ENCODE measurements at places on chromosomes 6 and 20. TPM values are rescaled to one million over a fixed set of nuclear protein-coding genes. Genes with fewer than 3 reads are reported as not detected.
A peak's percentile ranks its signal among the peaks of the same experiment; 100 is the strongest.

The OVOL2 gene
- total RNA-seq: not detected

The GDAP1L1 gene
- total RNA-seq: not detected

The FNDC11 gene
- total RNA-seq: 0.35 TPM

The HMGCLL1 gene
- not detected for total RNA-seq

The MUC22 gene
- total RNA-seq: not detected

The STMN3 gene
- total RNA-seq: 8.0 TPM

The ADAT2 gene
- total RNA-seq: 22.1 TPM

The PRICKLE4 gene
- not detected for total RNA-seq

The HLA-DRB5 gene
- 5.3 TPM for total RNA-seq

The CCN6 gene
- total RNA-seq: not detected

The GCM1 gene
- 0.09 TPM for total RNA-seq

The GSTA2 gene
- total RNA-seq: not detected

GRCh38 chr6:137728386-137729349 is 138.4 kb upstream of the TNFAIP3 start:
- DNase-seq: no peak

- no peak for DNase-seq
Observed at GRCh38 chr6:77650098-77650663, 2.7 kb upstream of the MEI4 start.

GRCh38 chr6:72133324-72133723 is 247.0 kb downstream of the RIMS1 start:
- DNase-seq: no peak

DNA sequence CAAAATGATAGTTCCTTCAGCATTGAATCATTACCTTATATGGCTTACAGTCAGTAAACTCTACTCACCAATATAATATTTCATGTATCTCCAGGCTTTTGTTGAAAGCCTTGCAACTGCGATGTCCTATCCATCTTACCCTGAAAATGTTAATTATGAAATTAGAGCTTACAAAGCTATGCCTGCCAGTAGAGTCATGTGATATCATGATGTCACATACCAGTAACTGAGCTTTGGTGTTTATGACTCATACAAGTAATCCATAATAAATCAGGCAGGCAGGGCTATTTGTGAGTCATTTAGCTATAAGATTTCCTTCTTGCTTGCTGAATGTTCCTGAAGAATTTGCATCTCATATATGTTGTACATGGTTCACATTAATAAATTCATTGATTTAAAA is 44.9 kb upstream of the FAM83B start:
- no peak for DNase-seq

- no peak for DNase-seq
Observed at GRCh38 chr6:111534231-111534751, 51.3 kb upstream of the REV3L start.

DNA sequence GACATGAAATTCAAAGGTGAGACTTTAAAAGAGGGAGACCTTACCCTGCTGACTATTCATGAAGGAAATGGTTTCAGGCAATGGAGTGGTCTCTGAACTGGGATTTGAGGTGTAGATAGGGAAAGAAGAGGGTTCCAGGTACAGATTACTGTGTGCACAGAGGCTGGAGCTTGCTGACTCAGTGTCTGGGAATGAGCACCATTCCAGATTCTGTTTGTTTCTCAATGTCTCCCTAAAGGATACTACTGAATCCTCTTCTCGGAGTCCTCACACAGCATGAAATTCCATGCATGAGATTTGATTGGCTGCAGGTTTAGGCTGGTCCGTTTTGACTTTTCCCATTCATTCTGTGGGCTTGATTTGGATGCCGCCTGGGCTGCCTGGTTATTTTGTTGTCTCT is 49.0 kb downstream of the PPP1R14C start:
- no peak for DNase-seq

DNA sequence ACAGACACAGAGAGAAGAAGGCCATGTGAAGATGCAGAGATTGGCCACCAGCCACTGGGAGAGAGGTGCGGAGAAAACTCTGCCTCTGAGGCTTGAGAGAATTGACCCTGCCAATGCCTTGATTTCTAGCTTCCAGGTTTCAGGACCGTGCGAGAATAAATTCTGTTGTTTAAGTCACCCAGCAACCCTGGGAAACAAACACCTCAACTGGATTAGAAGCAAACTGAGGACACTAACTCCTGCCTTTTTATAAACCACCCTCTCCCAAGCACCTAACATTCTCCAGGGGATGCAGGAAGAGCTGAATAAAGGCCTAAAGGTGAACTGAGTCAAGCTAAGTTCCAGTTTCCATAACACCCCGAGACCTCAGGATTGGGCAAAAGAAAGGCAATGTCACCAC is 136.1 kb downstream of the ANKRD60 start:
- no peak for DNase-seq

DNA sequence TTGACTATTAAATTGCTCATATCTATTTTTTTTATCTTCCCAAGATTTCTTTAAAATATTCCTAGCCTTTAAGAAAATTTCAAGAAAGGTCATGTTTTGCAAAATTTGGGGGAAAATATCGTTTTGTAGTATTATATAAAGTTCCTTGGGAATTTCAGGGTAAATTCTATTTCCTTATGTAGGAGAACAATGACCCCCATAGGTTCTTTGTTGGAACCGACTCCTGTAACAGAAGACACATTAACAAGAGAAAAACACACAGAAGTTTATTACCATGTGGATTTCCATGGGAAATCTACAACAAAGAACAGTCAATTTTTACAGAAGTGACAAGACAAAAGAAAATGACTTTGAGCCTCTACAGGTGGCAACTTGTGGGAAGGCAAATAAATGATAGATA is 68.1 kb downstream of the ADGB start:
- DNase-seq: no peak

GRCh38 chr20:25136643-25137559 is 55.0 kb upstream of the VSX1 start:
- DNase-seq: no peak

DNA sequence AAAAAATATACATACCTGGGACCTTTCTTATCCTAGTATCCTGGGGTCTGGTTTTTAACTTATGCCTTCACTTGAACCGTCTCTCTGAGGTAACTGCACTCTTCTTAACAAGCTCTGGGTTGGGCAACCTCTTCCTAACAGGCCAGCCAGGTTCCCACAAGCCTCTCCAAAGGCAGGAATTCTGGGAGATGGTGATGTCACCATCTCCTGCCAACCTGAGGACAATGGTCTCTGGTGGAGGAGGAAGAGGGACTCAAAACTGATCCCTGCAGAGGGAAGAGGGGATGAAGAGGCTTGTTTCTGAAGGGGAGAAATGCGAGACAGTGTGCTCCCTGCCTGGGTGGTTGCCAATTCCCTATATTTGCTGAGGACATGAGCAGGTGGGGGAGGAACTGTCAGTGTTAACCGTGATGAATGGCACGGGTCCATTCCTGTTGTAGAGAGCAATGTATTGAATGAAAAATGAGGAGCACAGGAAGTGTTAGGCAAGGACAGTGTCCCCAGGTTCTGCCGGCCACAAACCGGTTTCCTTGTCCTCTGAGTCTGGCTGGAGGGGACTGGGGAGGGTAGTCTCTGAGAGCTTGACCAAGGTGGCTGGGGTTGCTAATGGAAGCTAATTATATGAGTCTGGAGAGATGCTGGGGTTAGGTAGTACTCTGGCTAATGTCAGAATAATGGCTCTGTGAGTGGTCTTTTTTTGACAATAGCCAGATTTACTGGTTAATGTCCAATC is 95.5 kb downstream of the KCNB1 start:
- DNase-seq: no peak

DNA sequence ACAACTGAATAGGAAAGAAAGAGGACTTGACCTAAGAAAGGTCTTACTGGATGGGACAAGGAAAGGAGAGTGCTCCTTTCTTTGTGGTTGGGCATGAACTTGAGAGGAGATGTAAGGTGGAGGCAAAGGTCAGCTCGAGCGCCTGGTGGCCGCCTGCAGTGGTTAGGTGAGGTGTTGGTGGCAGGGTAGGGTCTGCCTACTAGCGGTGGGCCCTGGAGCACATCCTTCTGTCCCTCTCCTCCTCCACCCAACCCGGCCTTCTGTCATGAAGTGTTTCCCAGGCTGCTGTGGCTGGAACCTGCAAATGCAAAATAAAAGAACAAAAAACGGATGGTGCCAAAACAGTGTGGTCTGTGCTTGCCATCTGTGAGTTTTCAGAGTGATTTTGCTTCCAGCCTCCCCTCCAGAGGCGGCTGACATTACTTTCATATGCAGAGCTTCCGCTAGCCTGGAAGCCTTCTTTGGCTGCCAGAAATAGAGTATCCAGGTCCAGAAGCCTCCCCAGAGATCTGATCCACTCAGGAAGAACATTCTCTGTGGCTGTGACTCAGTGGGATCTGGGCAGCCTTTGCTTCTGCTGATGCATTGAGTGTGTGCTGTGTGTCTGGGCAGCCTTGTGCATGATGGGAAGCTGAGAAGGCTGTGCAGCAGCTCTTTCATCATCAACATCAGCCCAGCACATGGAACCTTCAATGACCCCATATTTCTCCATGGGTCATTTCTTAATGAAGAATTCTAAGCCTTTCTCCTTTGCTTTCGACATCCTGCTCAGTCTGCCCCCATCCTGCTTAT is 79.8 kb upstream of the FAM184A start:
- DNase-seq: no peak

DNA sequence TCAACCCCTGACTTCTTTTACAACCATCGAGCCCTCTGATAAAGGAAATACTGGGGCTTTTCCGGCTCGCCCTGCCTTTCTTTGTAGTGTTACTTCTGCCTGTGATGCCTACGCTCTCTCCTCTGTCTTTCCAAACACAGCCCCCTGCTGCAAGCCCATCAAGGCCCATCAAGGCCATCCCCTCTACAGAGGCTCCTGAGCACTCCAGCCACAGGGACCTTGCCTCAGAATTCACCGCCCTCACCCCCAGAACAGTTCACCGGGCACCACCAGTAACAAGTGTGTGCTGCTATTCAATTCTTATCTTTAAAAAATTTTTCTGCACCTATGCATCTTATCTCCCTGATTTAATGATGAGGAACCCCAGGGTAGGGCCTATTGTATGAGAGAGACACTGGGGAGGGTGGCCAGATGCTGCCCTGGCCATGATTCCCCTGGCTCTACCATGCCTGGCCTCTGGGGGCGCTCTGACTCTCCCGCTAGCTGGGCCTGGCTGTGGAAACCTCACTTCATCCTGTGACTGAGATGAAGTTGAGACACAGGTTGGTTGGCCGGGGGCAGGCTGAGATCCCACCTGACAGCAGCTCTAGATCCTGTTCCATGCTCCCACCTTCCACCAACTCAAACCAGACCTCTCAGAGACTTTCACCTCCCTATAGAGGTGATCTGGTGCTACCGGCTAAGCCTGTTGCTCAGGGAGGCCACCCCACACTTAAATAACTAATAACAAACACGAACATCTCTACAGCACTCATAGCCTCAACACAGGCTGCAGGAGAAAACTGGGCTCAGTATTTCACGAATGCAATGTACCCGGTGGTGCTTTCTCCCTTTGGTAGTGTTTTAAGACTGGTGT is 19.2 kb upstream of the GLP1R start:
- DNase-seq: peak; percentile 60

GRCh38 chr6:157563611-157564284 is 182.8 kb downstream of the ZDHHC14 start:
- peak; percentile 83 for DNase-seq

- no peak for DNase-seq
Observed at GRCh38 chr6:136201732-136202131, 48.4 kb downstream of the MTFR2 start.

DNA sequence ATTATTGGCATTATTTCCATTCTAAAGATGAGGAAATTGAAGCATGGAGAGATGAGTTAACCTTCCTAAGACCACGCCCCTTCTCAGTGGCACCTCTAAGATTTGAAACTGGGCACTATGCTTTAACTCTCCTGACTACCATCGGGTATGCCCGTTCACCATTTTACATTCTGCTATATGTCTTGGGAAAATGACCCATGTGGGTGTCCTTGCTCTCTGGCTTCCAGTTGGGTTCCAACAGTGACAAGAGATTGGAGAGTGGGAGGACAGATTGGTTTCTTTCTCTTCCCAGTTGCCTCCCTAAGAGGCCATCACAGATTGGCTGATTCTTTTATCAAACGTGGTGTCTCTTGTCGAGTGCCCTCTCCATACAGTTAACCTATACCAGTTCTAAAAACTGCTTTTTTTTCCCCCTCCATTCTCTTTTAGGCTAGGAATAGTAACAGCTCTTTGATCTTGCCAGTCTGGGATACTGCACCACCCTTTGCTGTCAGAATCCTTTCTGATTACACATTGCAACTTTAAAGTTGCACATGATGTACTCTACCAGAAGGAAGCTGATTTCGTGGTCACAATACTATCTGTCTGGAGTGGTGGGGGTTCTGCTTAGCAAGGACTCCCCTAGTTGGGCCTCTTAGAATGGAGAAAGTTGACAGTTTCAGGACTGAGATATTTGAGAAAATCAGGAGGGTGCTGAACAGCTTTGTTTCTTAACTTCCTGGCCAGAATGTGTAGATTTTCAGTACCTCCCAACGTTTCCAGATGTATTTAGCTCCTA is 88.0 kb upstream of the ELOVL5 start:
- DNase-seq: no peak

- no peak for DNase-seq
Observed at GRCh38 chr6:19070520-19070919, 683.4 kb downstream of the RNF144B start.

GRCh38 chr6:88183471-88183870 is 17.3 kb upstream of the CNR1 start:
- DNase-seq: no peak

- no peak for DNase-seq
Observed at GRCh38 chr20:14853079-14853478, 515.7 kb upstream of the FLRT3 start.

GRCh38 chr6:54198134-54198533 is 86.9 kb downstream of the MLIP start:
- DNase-seq: no peak

GRCh38 chr6:446418-447366 is 55.1 kb downstream of the IRF4 start:
- peak; percentile 91 for DNase-seq

- DNase-seq: peak; percentile 73
Observed at GRCh38 chr20:63441136-63442099, 31.0 kb downstream of the KCNQ2 start.

DNA sequence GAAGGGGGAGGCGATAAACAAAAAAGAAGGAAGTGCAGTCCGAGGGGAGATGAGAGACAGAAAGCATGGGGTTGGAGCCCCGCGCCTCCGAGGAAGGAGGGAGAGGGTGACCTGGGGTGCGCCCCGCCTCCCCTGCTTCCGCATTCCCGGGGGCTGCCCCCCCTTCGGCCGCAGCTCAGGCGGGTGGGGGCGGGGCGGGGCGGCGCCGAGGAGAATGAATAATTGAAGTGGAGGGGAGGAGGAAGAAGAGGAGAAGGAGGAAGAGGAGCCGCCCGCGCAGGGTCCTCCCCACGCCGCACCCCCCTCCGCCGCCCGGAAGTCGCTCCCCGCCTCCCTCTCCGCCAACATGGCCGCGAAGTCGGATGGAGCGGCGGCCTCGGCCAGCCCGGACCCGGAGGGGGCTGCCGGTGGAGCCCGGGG is at the start of gene XKR7:
XKR7 (plus strand) TSS at position 322 of the 420 bp plus-strand sequence; CDS start at position 347, 25 bp downstream.
- DNase-seq: no peak

Measured in activated CD8-positive, alpha-beta memory T cell treated with anti-CD3 and anti-CD28 coated beads, Interleukin-2, amount 10 ng/mL, durations not matched to agents 7 days and 5 days (primary cell).